ENCODE measurements at places on chromosomes 12 and 14.

DNA sequence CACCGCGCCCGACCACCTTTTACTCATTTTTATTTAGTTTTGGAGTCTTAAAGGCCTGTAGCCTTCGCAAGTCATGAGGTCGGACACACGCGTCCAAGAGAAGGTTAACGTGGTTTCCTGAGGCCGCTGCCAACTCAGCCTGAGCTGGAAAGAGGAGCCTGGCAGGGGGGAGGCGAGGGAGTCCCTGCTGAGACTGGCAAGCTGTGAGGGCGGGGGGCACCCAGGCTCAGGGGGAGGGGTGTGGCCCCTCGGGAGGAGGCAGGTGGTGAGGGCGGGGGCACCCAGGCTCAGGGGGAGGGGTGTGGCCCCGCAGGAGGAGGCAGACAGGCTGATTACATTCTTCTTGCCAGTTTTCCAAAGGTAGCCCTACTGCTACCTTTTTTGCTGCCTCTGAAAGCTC lies 143.2 kb downstream of the PIWIL1 start:
- no peaks in the 10 kb centered on the region for H3K4me1 ChIP-seq
- no peaks in the 10 kb centered on the region for H3K27me3 ChIP-seq
- no peak overlapping the region for H3K4me3 ChIP-seq
- H3K27ac ChIP-seq, result no peak overlapping the region

- no peak overlapping the region for H3K4me3 ChIP-seq
- peaks cover 2% of the 10 kb centered on the region for H3K36me3 ChIP-seq
- no peaks in the 10 kb centered on the region for H3K4me1 ChIP-seq
- H3K27ac ChIP-seq, result no peak overlapping the region
- peaks cover 39% of the 10 kb centered on the region for H3K27me3 ChIP-seq
Measured at GRCh38 chr12:75205558-75205957, 4.1 kb downstream of the KCNC2 start.

- H3K27ac ChIP-seq, result no peak overlapping the region
- H3K4me3 ChIP-seq, result no peak overlapping the region
- H3K4me1 ChIP-seq, result peaks cover 21% of the 10 kb centered on the region
- H3K36me3 ChIP-seq, result peaks cover 1% of the 10 kb centered on the region
Measured at GRCh38 chr12:124515981-124516380, 51.4 kb downstream of the NCOR2 start.

DNA sequence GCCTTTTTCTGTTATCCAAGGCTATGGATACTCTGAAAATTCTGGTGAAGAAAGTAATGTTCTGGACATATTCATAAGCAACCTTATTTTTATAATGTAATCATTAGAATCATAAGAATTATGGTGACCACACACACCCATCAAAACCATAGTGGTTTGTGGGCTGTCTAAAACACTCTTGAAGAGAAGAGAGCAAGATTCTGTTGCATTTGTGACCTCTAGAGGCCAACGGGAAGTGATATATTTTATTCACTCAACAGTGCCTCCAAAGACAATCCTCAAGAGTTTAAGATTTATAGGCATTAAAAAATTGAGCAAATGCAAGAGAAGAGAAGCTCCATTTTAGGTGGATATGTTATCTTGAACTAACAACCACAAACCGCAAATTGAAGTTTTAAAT lies 68.5 kb upstream of the LGR5 start:
- no peak overlapping the region for H3K27ac ChIP-seq
- no peak overlapping the region for H3K4me3 ChIP-seq
- no peaks in the 10 kb centered on the region for H3K36me3 ChIP-seq
- no peaks in the 10 kb centered on the region for H3K4me1 ChIP-seq
- H3K27me3 ChIP-seq, result no peaks in the 10 kb centered on the region

DNA sequence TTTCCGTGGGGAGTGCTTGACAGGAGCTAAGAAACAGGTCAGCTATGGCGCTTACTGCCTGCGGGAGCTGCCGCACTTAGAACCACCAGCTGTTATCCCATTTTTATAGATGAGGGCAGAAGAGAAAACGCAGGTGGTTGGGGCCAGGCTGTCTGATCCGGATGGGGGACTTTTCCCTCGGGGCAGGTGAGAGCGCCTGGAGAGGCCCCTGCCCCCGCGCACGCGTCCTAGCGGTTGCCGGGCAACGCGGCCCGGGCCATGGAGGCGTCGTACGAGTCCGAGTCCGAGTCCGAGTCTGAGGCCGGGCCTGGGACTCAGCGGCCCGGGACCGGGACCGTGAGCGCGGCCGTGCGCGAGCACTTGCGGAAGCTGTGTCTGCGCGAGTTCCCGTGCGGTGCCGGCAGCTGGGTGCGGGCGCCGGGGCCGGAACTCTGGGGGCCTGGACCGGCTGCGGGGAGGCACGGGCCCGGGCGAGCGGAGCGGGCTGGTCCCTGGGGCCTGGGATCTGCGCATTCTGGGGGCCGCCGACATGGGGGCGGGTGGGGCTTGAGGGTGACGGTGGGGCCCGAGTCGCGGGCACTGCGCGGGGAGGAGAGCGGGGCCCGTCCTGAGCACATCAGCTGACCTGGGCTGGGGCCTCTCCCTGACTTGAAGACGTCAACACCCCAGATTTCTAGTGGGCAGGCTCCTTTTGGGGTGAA lies at the start of gene LRRC43:
Gene LRRC43, plus strand, starts transcription at position 237 of the 701 bp plus-strand sequence. Its CDS starts 22 bp downstream, at position 259.
- H3K4me1 ChIP-seq, result peaks cover 5% of the 10 kb centered on the region
- no peak for DNase-seq
- H3K27me3 ChIP-seq, result no peaks in the 10 kb centered on the region

- H3K27me3 ChIP-seq, result no peaks in the 10 kb centered on the region
- DNase-seq, result no peak
- H3K27ac ChIP-seq, result peak overlapping the region; percentile 29
- H3K36me3 ChIP-seq, result peaks cover 31% of the 10 kb centered on the region
Measured at GRCh38 chr14:21202463-21203358, 46.8 kb upstream of the OR5AU1 start.

GRCh38 chr14:52265253-52265652 lies 2.2 kb upstream of the PTGDR start:
- no peaks in the 10 kb centered on the region for H3K27me3 ChIP-seq
- no peak for DNase-seq
- H3K4me3 ChIP-seq, result peak overlapping the region; percentile 99
- H3K4me1 ChIP-seq, result peaks cover 58% of the 10 kb centered on the region

DNA sequence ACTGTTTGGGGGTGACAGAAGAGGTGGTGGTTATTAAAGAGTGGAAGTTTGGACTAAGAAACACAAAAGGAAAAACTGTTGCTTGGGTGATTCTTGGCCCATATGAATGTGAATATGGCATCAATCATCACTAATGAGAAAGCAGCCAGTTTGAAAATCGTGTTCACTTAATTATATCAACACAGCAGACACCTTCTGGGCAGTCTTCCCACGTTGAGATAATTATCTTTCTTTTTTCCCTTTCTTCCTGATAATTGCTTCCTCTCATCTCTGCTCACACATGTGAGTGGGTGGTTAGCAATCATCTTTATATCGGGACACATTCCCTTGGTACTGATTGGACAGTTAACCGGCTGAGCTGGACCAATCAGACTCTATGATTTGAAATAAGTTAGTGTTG lies 539.7 kb downstream of the AACS start:
- no peaks in the 10 kb centered on the region for H3K4me1 ChIP-seq
- no peak overlapping the region for H3K4me3 ChIP-seq
- no peak for DNase-seq
- no peaks in the 10 kb centered on the region for H3K27me3 ChIP-seq
- H3K36me3 ChIP-seq, result no peaks in the 10 kb centered on the region

- H3K27me3 ChIP-seq, result no peaks in the 10 kb centered on the region
- no peak for DNase-seq
- peaks cover 7% of the 10 kb centered on the region for H3K36me3 ChIP-seq
- H3K27ac ChIP-seq, result no peak overlapping the region
Measured at GRCh38 chr12:1608713-1609119, 14.3 kb upstream of the FBXL14 start.

GRCh38 chr14:103805708-103806107 lies 41.7 kb downstream of the PPP1R13B start:
- no peak overlapping the region for H3K27ac ChIP-seq
- peaks cover 9% of the 10 kb centered on the region for H3K4me1 ChIP-seq
- H3K27me3 ChIP-seq, result no peaks in the 10 kb centered on the region
- peaks cover 2% of the 10 kb centered on the region for H3K36me3 ChIP-seq
- no peak overlapping the region for H3K4me3 ChIP-seq

GRCh38 chr14:65832431-65833266 lies 420.1 kb downstream of the FUT8 start:
- H3K4me3 ChIP-seq, result no peak overlapping the region
- DNase-seq, result no peak
- H3K27ac ChIP-seq, result no peak overlapping the region
- no peaks in the 10 kb centered on the region for H3K27me3 ChIP-seq
- H3K36me3 ChIP-seq, result no peaks in the 10 kb centered on the region

GRCh38 chr14:104138098-104138717 lies at the start of gene KIF26A:
KIF26A (plus strand) TSS chr14:104138587; CDS start chr14:104138723, 136 bp downstream.
- peaks cover 4% of the 10 kb centered on the region for H3K4me1 ChIP-seq
- no peak within 1 kb of the TSS for H3K27ac ChIP-seq
- peaks cover 65% of the 10 kb centered on the region for H3K27me3 ChIP-seq

DNA sequence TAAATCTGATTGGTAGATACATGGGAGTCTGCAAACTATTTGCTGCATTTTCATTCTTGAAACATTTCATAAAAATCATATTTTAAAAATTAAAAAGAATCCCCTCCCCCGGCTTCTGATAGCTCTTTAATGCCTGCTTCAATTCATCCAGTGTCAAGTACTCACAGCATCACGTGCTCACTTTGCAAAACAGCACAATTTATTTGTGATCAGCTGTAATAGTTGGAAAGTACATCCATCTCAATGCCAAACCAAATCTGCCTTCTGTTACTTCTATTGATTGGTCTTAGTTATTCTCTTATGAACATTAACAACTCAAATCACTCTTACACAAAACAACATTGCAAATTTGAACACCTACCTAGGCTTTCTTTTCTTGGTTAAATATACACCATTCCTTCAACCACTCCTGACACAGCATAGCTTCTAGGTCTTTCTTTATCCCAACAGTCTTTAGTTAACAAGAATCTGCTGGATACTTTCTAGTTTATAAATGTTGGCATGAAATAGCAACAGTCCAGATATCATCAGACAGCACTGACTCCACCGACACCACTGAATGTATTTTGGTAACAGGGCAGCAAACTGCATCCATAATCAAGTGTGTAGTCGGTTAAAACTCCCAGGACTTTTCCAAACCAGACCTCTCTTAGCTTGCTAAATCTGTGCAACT lies 58.0 kb downstream of the PARP11 start:
- no peak overlapping the region for H3K4me3 ChIP-seq
- DNase-seq, result no peak
- H3K27ac ChIP-seq, result no peak overlapping the region
- H3K4me1 ChIP-seq, result no peaks in the 10 kb centered on the region

GRCh38 chr12:18246066-18246465 lies 15.3 kb upstream of the PIK3C2G start:
- no peaks in the 10 kb centered on the region for H3K4me1 ChIP-seq
- H3K27me3 ChIP-seq, result no peaks in the 10 kb centered on the region
- DNase-seq, result no peak

DNA sequence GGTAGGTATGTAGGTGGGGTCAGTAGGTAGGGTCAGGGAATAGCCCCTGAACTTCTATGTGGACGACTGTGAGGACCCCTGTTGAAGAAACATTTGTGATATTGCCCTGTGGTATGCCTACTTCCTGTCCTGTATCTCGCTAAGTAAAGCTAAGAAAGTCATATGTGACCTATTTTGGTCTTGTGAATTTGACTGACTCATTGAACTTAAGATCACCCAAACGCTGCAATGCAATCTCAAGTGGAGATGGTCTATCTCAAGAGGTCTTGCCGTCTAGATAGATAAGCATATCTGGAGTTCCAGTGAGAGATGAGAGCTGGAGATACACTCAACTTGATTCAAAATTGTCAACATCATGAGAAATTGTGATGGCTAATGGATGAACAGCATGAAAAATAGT lies 73.8 kb downstream of the TRAFD1 start:
- no peak overlapping the region for H3K27ac ChIP-seq
- H3K4me1 ChIP-seq, result peaks cover 5% of the 10 kb centered on the region
- no peak for DNase-seq
- H3K36me3 ChIP-seq, result peaks cover 39% of the 10 kb centered on the region
- no peak overlapping the region for H3K4me3 ChIP-seq

GRCh38 chr14:34018564-34019244 lies 67.8 kb upstream of the EGLN3 start:
- peaks cover 2% of the 10 kb centered on the region for H3K36me3 ChIP-seq
- H3K27me3 ChIP-seq, result no peaks in the 10 kb centered on the region
- H3K4me3 ChIP-seq, result peak overlapping the region; percentile 55

GRCh38 chr12:104458694-104459367 lies 2.1 kb downstream of the CHST11 start:
- no peaks in the 10 kb centered on the region for H3K27me3 ChIP-seq
- H3K4me1 ChIP-seq, result peaks cover 59% of the 10 kb centered on the region
- H3K4me3 ChIP-seq, result peak overlapping the region; percentile 98
- H3K27ac ChIP-seq, result peak overlapping the region; percentile 96
- no peak for DNase-seq
- H3K36me3 ChIP-seq, result peaks cover 16% of the 10 kb centered on the region

- H3K27me3 ChIP-seq, result peaks cover 38% of the 10 kb centered on the region
- no peaks in the 10 kb centered on the region for H3K4me1 ChIP-seq
- no peak overlapping the region for H3K4me3 ChIP-seq
Measured at GRCh38 chr14:87898301-87898700, 94.7 kb downstream of the GALC start.

DNA sequence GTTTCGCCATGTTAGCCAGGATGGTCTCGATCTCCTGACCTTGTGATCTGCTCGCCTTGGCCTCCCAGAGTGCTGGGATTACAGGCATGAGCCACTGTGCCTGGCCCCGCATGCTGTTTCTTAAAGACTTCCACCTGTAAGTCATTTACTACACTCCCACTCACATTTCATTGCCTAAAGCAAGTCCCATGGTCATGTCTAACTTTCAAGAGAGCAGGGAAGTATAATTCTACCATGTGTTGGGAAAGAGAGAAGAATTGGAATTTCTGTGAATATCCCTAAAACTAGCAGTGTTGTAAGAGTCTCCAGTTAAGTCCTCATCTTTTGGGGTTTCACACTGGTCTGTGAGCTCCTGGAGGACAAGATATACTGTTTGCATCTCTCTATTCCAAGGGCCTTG lies 139.7 kb downstream of the EMP1 start:
- H3K4me3 ChIP-seq, result no peak overlapping the region
- no peak overlapping the region for H3K27ac ChIP-seq
- peaks cover 41% of the 10 kb centered on the region for H3K27me3 ChIP-seq
- no peaks in the 10 kb centered on the region for H3K36me3 ChIP-seq
- DNase-seq, result no peak
- H3K4me1 ChIP-seq, result no peaks in the 10 kb centered on the region

DNA sequence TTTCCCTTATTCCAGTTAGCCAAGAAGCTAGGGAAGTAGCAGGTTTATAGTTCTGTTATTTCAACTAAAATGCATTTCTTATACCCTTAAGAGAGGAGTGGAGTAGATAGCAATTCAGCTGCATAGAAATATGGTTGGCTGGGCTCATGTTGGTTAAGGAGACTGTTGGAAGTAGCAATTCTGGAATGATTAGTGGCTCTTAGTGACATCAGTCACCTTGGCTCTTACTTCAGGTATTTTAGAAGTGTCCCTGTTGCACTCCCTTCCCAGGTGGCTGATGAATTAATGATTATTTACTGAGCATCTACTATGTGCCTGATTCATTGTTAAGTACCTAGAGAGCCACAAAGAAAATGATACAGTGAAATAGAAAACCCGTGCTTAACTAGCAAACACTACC lies 128.1 kb downstream of the MGST1 start:
- no peak overlapping the region for H3K27ac ChIP-seq
- no peak for DNase-seq
- no peaks in the 10 kb centered on the region for H3K4me1 ChIP-seq
- H3K4me3 ChIP-seq, result no peak overlapping the region

Measured in central memory CD8-positive, alpha-beta T cell (primary cell).